ENCODE measurements at places on chromosomes 6 and 20.

DNA sequence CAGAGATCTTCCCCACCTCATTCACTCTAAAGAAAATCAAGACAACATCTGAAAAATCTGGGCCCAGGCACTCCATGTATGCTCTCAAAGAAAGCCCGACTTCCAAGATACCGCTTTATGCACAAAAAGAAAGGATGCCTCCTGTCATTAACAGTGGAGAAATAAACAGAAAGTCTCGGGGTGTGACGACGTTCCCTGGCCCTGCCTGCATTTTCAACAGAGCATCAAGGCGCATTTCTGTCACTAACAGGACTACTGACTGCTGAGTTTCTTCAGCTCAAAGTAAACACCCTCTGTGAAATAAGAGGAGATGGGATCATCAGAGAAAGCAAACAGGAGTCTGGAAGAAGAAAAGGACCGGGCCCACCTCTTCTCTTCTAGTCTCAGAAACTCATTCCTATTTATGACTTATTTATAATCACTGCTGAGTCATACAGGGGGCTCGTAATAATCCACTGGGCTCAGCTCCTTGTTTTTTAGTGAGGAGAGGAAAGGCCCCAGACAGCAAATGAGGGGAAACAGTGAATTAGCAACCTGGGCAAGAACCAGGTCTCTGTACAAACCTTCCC lies 99.7 kb downstream of the ZMYND8 start:
- no peak for DNase-seq

DNA sequence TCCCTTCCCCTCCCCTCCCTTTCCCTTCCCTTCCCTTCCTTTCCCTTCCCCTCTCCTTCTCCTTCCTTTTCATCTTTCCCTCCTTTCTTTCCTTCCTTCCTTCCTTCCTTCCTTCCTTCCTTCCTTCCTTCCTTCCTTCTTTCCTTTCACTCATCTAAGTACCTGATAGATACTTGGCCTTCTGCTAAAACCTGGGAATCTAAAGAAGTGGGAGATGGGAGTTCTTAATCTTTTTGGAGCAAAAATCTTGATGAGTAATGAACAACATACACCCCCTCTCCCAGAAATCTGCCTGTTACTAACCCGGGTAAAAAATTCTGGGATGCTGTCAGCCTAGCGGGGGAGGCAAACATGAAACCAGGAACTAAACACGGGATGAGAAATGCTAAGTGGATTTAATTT lies 100.7 kb downstream of the VEGFA start:
- DNase-seq: no peak

GRCh38 chr6:150078788-150079187 lies 9.9 kb upstream of the ULBP3 start:
- DNase-seq: no peak

DNA sequence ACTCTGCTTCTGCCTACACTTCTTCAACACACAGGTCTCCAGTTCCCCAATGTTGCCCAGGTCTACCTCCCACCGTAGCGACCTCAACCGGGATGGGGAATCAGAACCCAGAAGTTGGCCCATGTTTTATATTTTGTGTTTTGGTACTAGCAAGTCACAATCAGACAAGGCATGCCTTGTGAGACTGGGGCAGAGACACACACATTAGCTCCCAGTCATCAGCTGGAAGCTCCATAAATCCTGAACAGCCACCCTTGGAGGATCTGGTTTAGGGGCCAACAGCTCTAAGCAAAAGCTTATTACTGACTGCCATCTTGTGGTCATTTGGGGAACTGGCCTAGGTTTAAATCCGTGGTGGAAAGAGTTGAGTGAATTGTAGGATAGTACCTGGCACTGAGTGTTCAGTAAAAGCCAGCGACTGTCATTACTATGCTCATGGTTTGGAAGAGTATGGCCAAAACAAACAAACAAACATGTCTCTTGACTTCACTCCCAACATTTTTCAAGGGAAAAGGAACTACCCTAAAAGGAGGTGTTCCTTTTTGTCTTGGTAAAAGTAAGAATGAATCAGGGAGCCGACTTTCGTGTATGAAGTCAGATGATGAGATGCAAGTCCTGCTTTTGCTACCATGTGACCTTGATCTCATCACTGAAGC lies 40.5 kb downstream of the PIM1 start:
- DNase-seq: peak; percentile 73

GRCh38 chr6:168037242-168037641 lies 39.8 kb downstream of the KIF25 start:
- no peak for DNase-seq

- no peak for DNase-seq
Measured at GRCh38 chr6:144113366-144113765, 18.0 kb upstream of the SF3B5 start.

DNA sequence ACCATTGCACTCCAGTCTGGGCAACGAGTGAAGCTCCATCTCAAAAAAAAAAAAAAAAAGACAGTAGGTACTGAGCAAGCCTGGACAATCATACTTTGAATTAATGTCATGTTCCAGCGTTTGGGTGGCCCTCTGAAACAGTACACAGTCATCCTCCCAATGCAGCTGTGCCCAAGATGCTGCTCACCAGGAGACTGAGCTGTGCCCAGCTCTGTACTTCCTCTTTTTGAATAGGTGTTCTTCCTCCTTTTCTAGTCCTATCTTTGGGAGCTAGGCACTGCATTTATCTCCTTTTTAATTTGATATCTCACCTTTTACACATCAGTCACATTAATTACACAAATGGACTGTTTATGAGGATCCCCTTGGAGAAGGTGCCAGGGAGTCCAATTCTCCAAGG lies 101.5 kb downstream of the RPP40 start:
- DNase-seq: no peak

DNA sequence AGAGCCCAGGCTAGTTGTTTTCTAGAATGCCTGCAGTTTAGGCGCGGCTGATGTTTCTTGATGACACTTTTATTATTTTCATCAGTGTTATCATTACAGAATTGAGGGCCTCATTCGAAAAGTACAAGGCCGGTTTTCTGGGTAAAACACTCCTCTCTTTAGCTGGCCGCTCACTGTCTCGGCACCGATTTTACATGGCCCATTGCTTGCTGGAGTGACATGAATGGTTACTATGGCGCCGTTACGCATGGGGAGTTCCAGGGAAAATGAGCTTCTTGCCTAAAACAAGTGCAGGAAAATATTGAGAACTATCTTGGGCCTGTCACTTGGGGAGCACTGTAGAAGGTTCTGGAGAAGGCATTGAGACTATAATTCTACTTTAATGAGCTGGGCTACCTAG lies 317.8 kb downstream of the CDH4 start:
- no peak for DNase-seq

Measured in HS-27A (cell line).